ENCODE measurements at places on chromosomes 1 and 21.

DNA sequence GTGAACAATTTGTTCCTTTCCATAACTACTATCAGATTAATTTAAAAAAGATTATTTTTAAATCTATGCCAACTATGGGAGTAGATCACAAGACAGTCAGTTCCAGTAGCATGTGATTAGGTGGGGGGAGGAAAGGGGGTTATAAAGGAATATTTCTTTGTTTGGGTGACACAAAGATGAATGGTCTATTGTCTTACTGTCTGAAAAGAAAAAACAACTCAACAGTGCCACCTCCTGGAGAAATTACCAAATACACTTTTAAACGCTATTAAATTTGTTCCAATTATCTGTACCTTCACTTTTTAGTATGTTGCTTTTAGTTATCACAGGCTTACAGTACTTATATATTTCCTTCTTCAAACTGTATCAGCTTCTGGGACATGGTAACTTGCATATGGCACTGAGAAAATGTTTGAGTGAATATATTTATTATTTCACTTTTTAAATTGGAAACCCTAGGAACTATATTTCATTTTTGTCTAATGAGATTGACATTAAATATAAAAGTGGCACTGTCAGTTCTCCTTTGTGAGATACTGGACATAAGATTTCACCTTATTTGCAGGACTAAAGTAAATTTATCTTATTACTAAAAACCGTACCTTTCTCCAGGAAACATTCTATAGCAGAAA is 1.7 kb upstream of the SORT1 start:
- DNase-seq, result peak; percentile 62

DNA sequence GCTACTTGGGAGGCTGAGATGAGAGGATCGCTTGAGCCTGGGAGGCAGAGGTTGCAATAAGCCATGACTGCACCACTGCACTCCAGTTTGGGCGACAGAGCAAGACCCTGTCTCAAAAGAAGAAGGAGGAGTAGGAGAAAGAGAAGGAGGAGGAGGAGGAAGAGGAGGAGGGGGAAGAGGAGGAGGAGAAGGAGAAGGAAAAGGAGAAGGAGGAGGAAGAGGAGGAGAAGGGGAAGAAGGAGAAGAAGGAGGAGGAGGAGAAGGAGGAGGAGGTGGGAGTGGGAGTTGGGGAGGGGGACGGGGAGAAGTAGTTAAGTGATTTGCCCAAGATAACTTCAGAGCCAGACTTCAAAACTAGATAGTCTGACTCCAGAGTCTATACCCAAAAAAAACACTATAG is 55.5 kb upstream of the FOXD3 start:
- no peak for DNase-seq

- no peak for DNase-seq
Measured at GRCh38 chr1:164958982-164959768, 397.3 kb downstream of the LMX1A start.

- peak; percentile 44 for DNase-seq
Measured at GRCh38 chr1:229406798-229407197, 27.1 kb downstream of the ACTA1 start.

GRCh38 chr1:230868736-230869385 is 540 bp upstream of the C1orf198 start:
- DNase-seq, result peak; percentile 64

DNA sequence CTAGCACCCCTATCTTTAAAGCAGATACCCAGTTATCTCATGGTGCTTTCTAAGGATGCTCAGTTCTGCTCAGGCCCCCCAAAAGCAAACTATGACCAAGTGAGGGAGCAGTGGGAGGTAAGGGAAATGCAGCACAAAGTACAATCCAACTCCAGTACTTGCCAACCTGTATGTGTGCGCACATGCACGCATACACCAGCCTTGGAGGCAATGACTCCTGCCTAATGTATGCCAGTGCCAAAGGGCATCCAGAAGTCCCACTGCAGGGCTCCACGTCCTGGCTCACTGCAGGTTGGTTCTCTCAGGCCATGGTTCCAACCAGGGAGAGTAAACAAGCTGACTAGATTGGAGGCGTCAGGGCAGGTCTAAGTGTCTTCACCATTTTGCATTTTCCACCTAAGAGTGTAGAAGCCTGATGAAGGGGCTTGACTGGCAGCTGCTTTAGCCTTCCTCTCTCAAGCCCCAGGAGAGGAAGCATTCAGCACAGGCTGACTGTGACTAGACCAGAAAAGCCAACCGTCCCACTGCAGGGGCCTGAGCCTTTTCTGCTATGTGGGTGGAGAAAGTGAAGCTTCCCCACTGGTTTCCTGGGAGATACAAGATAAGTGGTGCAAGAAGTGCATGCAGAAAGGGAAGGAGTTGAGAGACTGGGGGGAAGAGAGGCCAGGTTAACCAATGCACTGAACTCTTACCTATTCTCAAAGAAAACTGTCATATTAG is 7.7 kb downstream of the AMIGO1 start:
- DNase-seq, result no peak

GRCh38 chr1:168179438-168180147 is 831 bp downstream of the TIPRL start:
- DNase-seq, result peak; percentile 39

DNA sequence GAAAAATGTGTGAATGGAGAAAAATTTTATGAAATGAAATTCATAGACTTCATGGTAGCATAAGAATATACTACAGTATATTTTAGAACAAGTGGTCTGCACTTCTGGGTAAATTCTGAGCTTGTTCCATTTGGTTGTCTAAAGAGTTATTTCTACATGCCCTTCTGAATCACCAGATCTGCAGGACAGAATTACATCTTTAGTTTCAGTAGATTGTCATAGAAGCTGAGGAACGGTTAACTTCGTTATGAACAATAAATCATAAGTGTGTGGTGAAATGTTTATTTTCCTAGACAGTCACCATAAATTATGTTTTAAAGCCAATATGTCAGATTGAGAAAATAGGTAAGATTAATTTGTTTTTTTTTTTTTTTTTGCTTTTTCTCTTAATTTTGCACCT is 30.9 kb downstream of the CHRM3 start:
- no peak for DNase-seq

GRCh38 chr1:101960142-101960541 is 36.6 kb downstream of the OLFM3 start:
- no peak for DNase-seq

DNA sequence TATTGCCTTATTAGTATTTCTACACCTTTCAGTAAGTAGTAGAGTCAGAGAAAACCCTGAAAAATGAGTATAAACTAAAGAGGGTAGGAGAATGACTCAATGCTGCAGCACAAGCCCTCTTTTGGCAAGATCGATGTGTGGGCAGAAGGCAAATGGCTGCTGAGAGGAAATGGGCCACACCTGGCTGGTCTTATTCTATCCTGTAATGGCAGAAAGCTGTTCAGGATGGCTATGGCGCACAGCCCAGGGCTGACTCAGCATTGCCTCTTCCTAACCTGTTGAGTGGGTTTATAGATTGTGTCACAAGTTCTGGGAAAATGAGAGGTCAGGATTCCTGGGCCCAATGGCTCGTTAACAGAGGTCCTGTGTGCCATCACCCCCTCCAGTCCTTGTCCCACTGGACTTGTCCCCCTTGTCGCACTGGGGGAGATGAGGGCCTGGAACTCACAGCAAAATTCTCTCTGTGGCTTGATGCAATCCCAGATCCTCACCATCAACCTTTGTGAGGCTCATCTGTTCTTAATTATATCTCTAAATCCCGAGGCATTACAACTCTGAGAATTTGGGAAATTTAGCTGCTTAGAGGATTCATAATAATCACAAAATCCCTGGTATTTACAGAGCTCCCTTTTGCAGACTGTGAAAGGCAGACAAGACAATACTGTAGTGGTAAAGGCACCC is 13.2 kb downstream of the HMGB4 start:
- DNase-seq, result no peak

DNA sequence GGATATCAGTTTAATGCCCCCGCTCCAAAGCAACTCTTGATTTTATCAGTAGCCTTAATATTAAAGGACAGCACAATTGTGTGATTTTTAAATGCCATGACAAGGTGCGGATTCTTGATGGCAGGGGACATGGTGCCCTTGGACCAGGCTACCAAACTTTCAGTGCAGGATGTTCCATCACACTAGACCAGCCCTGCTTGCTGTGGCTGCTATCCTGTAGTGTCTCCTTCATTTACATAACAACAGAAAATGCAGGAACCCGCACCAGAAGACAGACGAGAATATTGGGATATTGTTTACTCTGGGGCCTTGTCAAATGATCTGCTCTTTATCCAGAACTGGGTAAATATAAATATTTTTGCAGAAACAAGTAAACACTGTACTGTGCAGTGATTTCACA is 229.3 kb upstream of the PKN2 start:
- DNase-seq, result no peak

GRCh38 chr1:46224966-46225365 is 21.8 kb downstream of the LURAP1 start:
- DNase-seq, result no peak

DNA sequence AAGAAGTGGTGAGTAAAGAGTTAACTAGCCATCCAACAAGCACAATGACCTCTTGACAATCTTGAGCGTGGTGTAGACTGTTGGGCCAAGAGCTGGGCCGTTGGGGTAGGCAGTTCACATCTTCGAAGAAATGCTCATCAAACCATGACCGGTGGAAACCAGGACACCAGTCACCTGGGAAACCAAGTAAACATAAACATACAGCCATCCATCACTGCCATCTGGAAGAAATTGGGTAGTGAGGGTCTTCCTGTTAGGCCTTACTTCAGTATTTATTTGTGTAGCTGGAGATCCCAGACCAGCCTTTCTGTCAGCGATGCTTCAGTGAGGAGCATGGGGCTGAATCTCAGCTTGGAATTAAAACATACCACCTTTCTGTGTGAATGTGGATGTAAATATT is 108.1 kb upstream of the HAO2 start:
- no peak for DNase-seq

DNA sequence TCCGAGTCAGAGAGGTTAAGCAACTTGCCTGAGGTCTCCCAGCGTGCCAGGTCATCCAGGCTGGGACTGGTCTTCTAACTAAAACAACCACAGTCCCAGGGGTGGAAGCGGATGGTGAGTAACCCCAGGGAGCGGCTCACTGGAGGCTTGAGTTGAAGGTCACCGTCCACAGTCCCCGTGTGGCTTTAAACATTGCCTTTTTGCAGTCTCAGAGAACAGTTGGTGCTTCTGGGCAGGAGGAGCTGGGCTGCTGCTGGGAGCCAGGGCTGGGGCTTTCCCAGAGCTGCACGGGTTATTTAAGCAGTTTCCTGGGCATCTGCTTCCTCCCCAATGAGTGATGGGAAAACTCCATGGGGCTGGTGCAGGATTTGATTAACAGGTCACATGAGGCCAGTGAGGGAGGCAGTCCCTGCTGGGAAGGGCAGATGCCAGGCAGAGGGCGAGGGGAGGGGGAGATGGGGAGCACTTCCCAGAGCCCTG is 12.3 kb downstream of the ARHGEF10L start:
- no peak for DNase-seq

GRCh38 chr21:42105476-42106315 is 34.6 kb downstream of the UMODL1 start:
- no peak for DNase-seq

- peak; percentile 58 for DNase-seq
Measured at GRCh38 chr1:39576016-39576657, 453 bp downstream of the PABPC4 start.

DNA sequence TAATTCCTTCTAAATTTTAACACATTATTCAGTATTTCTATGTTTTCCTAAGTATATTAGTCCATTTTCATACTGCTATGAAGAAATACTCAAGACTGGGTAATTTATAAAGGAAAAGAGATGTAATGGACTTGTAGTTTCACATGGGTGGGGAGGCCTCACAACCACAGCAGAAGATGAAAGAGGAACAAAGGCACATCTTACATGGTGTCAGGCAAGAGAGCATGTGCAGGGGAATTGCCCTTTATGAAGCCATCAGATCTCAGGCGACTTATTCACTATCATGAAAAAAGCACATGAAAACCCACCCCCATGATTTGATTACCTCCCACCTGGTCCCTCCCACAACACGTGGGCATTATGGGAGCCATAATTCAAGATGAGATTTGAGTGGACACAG is 15.6 kb downstream of the GBP5 start:
- no peak for DNase-seq

DNA sequence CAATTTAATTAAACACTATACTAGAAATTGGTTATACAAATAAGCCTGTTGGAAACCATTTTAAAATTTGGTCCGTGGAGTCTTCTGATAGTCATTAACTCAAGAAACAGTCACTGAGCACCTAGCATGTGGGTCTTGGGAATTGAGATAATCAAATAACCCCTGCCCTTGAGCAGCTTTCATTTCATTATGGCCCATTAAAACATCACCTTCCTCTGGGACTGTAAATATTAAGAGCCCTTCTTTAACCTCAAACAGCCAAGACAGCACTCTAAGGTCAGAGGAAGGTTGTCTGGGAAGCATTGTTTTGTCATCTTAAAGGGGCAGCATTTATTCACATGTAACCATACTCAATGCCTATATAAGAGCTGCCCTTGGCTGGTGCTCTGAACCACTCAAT is 610.3 kb upstream of the USP24 start:
- no peak for DNase-seq

DNA sequence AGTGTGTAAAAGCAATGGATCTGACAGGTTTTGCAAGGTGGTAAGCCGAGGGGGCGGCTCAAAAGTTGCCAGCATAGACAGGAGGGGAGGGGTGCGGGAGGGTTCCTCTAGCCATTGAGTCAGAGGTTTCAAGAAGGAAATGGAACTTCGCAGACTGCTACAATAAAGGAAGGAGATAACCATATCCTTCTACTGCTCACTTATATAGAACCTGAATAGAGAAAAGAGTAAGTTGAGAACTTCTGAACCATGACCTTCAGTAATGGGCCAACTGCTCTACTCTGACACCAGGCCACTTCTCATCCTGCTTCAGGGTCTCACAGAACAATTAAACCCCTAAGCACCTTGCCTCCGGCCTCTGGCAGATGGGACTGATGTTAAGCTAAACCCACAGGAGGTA is 26.3 kb upstream of the BCAR3 start:
- DNase-seq, result peak; percentile 66

- DNase-seq, result no peak
Measured at GRCh38 chr1:31445951-31446350, 32.9 kb downstream of the SERINC2 start.

GRCh38 chr1:207418351-207418750 is 35.8 kb upstream of the CR2 start:
- no peak for DNase-seq

- DNase-seq, result no peak
Measured at GRCh38 chr1:204640578-204640977, 45.0 kb downstream of the LRRN2 start.

GRCh38 chr21:42356650-42357049 is 5.9 kb upstream of the TFF2 start:
- no peak for DNase-seq

GRCh38 chr1:106498238-106498637 is 558.2 kb upstream of the PRMT6 start:
- DNase-seq, result no peak

GRCh38 chr1:34361781-34362357 is 185.2 kb downstream of the C1orf94 start:
- no peak for DNase-seq

DNA sequence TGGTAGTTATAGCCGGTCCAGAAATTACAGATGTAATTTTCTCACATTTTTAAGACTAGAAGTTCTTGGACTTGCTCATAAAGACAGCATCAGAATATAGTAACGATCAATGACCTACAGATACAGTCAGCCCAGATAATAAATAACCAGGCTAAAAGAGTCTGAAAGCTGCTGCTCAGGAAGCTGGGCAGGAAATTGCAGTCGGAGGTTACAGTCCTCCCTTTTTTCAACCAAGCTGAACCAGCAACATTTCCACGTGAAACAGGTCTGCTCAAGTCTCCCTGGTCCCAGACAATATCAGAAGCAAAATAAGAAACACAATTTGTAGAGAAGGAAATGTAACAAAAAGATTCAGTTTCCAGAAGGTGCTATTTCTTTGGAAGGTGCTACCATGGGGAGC is 457.4 kb downstream of the SIPA1L2 start:
- DNase-seq, result no peak

- no peak for DNase-seq
Measured at GRCh38 chr1:176609556-176610408, 146.8 kb downstream of the PAPPA2 start.

All from GM13976 (cell line).